ENCODE measurements at places on chromosomes 13 and 19.

DNA sequence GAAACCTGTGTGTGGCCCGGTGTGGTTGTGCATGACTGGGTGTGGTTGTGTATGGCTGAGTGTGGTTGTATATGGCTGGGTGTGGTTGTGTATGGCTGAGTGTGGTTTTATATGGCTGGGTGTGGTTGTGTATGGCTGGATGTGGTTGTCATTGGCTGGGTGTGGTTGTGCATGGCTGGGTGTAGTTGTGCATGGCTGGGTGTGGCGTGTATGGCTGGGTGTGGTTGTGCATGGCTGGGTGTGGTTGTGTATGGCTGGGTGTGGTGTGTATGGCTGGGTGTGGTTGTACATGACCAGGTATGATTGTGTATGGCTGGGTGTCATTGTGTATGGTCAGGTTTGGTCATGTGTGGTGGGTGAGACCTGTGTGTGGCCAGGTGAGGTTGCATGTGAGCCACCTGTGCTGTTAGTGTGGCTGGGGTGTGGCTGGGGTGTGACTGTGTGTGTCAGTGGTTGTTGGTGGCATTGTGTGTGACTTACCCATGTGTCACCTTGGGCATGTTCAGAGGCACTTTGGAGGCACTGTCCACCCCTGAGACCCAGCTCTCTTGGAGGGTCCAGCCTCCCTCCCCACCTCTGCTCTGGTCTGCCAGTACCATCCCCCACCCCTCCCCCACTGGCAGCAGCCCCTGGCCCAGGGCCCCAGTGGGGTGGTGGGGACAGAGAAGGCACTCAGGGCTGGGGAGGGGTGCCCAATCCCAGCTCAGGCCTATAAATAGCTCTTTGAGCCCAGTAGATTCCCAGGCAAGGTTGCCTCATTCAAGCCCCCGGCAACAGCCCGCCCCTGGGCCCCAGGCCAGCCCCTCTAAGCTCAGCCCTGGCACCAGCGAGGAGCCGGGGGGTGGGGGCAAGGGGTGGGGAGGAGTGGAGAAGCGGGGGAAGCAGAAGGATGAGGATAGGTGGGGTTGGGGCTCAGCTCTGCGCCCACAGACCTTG, 3.9 kb upstream of the NCAN start:
- DNase-seq, result no peak

DNA sequence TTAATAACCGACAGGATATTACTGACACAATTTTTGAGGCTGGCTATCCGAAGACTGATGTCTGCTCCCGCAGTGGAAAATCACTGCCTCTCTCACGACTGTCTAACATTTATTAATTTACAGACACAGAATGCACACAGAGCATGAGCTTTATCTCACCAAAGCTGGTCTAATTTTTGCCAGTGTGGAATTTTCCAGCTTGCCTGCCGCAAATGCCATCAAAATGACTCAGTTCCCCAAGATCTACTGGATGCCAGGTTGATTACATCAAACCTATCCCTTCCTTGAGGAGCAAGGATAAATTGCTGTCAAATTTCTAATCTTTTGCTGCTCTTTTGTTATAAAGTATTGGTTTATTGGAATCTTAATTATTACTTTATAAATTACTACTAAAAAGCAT, 1775.1 kb upstream of the PCDH20 start:
- no peak for DNase-seq

DNA sequence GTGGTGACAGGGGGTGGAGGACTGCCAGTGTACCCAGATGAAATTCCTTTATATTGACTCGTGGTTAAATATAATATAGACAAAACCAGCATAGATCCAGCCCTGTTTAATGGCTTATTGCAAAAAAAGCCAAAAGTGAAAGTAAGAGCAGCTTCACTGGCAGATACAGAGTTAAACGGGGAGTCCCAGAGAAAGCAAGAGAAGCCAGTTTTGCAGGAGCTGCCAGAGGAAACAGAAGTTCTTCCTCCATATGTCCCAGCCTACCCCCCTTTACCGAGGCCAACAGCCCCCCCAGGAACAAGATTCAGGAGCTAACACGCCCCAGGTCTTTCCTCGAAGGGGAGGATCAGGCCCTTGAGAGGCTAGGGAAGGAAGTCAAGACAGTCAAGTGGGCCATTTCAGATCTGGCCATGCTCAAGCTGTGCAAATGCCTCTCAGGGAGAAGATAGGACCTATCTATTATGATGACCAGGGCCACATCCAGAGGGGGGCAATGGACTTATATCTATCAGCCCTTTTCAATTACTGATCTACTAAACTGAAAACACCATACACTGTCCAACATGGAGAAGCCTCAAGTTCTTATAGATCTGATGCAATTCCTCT, 47.2 kb upstream of the ZNF737 start:
- no peak for DNase-seq

DNA sequence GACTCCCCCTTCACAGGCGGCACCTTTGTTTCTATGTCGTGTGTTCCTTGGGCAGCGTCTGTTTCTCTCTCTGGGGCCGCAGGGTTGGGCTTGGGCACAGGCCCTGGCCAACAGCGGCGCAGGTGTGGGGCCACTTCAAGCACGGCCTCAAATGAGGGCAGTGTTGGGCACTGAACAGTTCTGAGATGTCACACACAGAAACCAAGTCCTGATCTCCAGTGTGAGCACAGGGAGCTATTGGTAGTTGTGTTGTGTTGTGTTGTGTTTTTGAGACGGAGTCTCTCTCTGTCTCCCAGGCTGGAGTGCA, 42.7 kb downstream of the GATAD2A start:
- DNase-seq, result no peak

DNA sequence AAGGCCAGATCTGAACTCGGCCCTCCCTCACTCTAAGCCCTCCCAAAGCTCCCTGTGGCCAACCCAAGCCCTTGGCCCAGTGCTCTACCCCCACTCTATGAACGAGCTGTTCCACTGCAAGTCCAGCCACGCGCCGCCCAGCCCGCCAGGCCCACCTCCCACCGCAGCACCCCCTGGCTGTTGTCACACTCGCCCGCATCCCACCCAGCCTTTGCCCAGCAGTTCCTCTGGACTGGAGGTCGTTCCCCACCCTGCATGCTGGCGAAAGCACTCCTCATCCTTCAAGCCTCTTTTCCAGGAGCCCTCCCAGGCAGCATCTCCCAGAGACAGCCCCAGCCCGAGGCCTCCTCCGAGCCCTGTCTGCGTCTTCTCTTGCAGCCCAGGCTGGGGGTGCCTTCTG, 33.1 kb upstream of the ONECUT3 start:
- DNase-seq, result no peak

DNA sequence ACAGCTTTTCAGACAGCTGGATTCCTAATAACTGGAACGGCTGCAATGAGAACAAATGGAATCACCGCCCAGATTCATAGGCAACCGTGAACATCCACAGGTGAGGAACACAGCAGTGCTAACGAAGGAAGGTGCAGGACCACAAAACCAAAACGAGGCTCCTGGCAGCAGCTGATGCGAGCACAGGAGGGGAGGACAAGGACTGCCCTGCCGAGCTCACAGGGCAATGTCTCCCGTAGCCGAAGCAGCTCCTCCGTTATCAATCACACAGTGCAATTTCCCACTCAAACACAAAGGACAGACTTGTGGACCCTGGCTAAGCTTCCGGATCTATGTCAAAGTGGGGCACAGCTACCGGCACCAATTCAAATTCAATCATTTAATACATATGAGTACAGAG, 70.6 kb downstream of the STK24 start:
- DNase-seq, result no peak

- no peak for DNase-seq
Measured at GRCh38 chr13:98970330-98970729, 7.5 kb downstream of the DOCK9 start.

GRCh38 chr13:40536443-40537113, 129.9 kb downstream of the FOXO1 start:
- DNase-seq, result no peak

Measured in GM10248 (cell line).